Gastrocnemius medialis (tissue), 4 donors: ENCODE measurements at places on chromosomes 11 and 22. TPM values are rescaled to one million over a fixed set of nuclear protein-coding genes. Genes with fewer than 3 reads are reported as not detected.

DNA sequence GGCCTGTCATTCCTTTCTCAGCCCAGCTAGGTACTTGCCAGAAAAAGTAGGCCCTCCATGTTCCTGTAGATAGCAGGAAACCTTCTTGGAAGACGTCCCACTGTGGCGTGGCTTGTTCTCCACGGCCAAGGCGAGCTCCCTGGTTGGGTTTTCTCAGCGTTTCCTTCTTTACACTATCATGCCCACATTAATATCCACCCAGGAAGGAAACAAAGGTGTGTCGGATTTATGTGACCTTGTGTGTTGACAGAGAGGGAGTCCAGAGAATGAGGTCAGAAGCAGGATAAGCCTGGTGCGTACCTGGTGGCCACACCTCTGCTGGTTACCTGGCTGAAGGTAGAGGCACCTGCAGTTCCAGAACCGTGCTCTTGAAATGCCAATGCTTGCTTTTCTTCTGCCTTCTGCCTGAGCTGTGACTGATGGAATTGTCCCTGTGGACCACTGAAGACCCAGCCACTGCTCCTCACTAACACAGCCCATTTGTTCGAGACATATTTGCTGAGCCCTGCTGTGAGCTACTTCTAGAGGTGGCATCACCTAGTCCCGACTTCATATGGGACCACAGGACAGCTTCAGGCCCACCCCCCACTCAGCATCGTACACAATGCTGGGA lies 7.9 kb downstream of the ASPHD2 start:
- DNase-seq, result no peak

Gene C11orf21
- not detected for total RNA-seq

DNA sequence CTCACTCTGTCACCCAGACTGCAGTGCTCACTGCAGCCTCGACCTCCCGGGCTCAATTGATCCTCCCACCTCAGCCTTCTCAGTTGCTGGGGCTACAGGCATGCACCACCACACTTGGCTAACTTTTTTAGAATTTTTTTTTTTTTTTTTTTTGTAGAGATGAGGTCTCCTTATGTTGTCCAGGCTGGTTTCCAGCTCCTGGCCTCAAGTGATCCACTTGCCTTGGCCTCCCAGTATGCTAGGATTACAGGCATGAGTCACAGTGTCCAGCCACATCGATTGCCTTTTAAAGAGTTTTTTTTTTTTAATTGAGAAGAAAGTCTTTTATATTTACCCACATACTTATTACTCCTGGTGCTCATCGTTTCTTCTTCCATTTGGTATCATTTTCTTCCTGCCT lies 30.0 kb downstream of the PARVG start:
- DNase-seq, result no peak

Gene NCF4
- total RNA-seq, result 2.8 TPM

DNA sequence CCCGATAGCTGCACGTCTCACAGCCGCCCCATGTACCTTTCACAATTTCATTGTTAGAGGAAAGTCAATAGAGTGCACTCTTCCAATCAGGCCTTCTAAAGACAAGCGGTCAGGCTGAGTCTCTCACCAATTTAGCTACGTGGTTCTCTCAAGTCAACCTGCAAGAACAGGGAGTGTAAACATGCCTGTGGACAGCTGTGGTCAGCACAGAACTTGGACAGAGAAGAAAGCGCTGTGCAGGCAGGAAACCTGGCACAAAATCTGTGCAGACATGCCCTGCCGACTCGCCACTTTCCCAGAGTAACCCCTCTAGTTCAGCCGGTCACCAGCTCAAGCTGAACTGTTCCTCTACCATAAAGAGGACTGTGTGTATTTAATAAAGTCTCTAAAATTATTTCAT lies 39.5 kb downstream of the CHKA start:
- peak; percentile 30 for DNase-seq

DNA sequence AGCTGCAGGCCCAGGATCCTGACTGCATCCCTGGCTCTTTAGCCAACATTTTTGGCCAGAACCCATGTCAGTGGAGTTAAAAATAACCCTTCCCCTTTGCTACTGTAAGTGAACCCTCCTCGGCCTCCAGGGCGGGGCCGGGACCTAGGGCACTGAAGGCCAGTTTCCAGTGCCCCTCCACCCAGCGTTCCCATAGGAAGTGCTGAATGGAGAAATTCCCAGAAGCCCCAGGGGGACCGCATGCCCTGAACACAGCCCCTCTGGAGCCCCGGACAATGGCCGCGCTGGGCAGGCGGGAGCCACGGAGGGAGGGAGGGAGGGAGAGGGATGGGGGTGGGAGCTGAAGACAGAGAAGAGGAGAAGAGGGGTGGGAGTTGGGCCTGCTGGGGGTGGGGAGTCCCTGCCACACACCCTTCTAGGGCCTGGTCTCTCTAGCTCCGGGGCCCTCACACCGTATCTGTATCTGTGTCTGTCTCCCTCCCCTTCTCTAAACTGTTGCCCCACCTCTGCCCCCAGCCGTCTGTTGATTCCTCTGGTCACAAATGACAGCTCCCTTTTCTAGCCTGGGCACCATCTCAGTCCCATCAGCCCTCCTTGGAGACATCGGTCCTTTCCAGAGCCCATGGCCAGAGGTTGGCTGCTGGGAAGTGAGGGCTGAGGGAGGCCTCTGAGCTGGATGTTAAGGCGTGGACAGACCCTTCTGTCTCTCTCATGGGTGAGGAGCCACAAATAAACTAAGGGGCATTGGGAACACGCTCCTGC lies 10.9 kb downstream of the PDGFB start:
- DNase-seq, result no peak
